ENCODE measurements at places on chromosomes 3 and 15.

DNA sequence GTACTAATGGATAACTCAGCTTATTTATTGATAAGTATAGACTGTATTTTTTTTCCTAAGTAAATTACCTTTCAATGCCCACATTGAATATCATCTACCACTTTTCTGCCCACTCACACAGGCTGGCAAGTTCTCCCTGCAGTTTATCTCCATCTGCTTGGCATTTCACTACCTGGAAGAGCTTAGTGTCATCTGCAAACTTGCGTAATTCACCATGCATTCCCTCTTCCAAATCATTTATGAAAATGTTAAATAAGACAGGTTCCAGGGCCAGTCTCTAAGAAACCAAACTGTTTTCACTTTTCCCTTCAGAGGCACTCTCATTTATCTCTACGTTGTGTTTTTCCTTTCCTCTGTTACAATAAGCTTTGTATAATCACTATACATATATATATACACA is 1076.6 kb downstream of the IGSF11 start:
- no peak for DNase-seq

DNA sequence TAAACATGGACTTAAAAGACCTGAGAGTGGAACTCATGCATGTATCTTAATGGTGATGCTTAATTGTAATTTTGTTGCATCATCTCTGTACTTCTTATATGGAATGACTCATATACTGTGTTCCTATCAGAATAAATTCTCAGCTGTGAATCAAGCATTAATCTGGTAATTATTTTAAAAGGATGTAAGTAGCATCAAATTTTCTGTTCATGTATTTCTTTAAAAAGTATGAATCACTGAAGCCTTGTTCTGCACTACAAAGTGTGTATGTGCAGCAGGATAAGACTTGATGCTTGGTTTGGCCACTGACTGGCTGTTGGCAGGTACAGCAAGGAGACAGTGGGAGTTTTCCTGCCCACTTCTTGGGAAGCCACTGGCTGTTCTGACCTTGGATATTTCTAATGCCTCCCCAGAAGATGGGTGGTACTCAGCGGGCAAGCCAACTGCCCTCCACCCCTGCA is 123.9 kb downstream of the ANO10 start:
- DNase-seq: no peak

GRCh38 chr15:39139431-39140059 is 441.3 kb upstream of the THBS1 start:
- no peak for DNase-seq

- no peak for DNase-seq
These were observed 52.8 kb upstream of the CCNB2 start for GRCh38 chr15:59051873-59052861.

DNA sequence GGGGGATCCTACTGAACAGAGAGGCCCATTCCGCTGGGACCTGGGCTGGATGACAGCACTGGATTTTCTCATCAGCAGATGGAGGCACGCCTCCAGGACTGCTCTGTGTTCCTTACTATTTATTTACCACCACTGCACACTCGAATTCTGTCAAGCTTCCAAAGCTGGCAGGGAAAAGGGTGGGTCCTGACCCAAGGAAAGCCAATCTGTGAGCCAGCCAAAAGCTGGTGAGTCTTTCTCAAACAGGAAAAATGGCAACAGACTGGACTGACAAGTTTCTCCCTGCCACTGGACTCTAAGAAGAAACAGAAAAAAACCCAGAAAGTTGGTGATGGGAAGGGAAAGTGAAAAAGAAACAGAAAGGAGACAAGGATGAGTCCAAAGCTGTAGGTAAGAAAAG is 37.8 kb downstream of the CD47 start:
- no peak for DNase-seq

Measured in RPMI8226 (cell line).